HEK293T (cell line): ENCODE measurements at places on chromosomes 12 and 14.

- no peak for DNase-seq
Observed at GRCh38 chr12:19462406-19462805, 23.1 kb downstream of the AEBP2 start.

DNA sequence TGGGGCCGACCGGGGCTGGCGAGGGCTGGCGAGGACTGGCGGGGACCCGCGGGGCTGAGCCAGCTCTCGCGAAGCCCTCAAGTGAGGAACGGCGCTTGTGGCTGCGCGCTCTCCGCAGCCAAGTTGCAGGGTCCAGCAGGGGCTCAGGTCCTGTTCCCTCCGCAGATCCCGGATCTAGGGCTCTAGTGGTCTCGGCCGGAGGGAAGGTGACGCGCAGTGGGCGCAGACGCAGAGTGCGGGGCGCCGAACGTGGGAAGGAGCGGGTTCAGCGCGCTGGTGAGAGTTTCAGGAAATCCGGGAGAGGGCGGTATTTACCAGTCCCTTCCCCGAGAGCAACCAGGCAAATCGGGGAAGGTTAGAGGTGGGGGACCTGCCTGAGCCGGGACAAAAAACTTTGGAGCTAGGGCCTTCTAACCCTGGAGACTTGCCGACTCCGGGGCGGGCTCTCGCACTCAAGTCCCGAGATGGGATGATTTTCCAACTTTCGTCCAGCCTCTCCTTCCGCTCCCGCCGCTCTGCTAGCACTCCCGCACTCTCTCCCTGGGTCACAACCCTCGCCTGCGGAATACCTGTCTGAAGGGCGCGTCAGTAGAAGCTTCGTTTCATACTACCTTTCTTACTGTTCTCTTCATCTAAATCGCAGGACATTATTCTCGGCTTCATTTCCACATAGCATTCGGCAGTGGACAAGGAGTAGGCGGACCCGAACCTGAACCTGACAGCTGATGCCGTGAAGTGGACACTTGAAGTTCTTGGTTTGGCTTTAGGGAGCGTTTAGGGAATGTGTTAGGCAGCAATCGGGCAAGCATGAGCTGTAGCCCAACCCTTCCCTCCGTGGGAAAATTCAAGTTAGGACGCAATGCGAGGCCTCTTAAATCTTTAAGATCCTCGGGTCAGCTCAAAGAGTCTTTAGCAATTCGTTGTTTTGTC lies 13.6 kb upstream of the PAX9 start:
- DNase-seq, result no peak

GRCh38 chr12:50589650-50590435 lies 85.1 kb downstream of the DIP2B start:
- DNase-seq, result no peak

- no peak for DNase-seq
Observed at GRCh38 chr12:20740972-20741371, 45.8 kb downstream of the SLCO1C1 start.

GRCh38 chr12:113240395-113240794 lies 19.1 kb downstream of the TPCN1 start:
- no peak for DNase-seq

- DNase-seq, result no peak
Observed at GRCh38 chr12:8036346-8036745, 3.8 kb downstream of the FOXJ2 start.

GRCh38 chr12:109266106-109266879 lies 42.8 kb downstream of the FOXN4 start:
- DNase-seq, result no peak

DNA sequence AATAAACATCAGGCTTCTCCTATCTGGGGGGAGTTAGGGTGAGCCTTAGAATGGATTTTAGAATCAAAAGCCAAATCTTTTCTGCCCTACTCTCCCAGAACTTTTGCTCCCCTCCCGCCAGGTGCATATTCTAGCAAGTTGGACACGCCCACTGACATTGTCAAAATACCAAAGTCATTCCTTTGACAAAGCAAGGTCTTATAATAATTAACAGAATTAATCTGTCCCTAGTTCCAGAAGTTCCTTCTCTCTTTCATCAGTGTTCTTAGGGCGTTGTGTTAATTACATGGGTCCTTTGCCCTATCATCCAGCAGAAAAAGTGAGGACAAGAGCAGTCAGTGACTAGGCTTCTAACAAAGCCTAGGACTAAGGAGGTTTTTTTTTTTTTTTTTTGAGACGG lies 2.4 kb downstream of the PRR13 start:
- DNase-seq, result no peak
